ENCODE measurements at places on chromosomes 16 and 17.

GRCh38 chr16:58062821-58063220 lies 37.3 kb downstream of the MMP15 start:
- DNase-seq: no peak

DNA sequence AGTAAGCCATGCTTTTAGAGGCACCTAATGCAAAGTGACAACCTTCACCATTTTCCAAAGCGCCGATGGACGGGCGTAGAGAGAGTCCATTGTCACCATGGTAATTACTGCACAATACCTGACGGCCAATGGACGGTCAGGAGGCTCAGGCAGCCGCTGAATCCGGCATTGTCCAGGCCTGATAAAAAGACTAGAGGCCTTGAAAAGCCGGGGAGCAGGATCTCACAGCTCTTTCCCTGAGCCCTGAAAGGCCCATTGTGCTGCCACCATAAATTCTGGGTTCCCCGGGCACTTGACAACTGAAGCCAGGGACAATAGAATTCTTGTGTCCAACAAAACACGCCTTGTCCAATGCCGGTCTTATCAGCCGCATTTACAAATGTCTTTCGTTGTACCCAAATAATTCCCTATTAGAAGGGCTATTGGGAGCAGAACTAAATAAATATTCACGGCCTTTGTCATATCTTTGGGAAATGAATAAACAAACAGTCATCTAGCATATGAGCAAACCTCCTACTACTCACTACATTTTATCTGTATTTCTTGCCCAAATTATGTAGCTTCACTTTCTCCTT lies 62.4 kb downstream of the CDH11 start:
- DNase-seq: no peak

- DNase-seq: no peak
Observed at GRCh38 chr17:72977771-72978417, 114.6 kb downstream of the SLC39A11 start.

DNA sequence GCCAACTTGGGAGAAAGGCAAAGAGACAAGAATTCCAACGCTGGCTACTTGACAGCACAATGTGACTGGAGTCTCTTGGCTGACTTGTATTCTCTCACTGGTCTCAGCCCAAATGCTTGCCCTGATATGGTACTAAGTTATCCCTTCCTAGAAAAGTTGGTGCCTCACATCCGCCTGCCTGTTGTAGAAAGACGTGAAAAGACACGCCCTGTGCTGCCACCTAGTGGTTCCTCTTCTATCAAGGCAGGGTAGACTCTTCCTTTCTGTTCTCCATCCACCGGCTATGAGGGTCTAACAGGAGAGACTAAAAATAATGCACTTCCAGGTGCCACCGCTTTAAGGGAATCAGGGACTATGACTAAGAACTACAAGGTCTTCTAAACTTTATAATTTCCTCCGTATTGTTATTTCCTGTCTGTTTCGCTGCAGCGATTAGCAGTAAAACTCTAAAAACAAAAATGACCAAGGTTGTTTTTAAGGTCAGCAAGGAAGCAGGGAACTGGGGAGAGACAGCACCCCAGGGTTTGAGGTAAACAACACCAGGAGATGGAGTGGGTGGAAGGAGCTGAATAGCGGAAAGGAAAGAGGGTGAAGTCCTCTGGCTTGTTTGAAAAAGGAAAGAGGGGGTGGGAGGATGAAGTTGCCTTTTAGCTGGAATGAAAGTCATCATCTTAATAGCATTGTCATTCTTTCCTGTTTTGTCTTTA lies 109.5 kb downstream of the YPEL2 start:
- peak; percentile 55 for DNase-seq

DNA sequence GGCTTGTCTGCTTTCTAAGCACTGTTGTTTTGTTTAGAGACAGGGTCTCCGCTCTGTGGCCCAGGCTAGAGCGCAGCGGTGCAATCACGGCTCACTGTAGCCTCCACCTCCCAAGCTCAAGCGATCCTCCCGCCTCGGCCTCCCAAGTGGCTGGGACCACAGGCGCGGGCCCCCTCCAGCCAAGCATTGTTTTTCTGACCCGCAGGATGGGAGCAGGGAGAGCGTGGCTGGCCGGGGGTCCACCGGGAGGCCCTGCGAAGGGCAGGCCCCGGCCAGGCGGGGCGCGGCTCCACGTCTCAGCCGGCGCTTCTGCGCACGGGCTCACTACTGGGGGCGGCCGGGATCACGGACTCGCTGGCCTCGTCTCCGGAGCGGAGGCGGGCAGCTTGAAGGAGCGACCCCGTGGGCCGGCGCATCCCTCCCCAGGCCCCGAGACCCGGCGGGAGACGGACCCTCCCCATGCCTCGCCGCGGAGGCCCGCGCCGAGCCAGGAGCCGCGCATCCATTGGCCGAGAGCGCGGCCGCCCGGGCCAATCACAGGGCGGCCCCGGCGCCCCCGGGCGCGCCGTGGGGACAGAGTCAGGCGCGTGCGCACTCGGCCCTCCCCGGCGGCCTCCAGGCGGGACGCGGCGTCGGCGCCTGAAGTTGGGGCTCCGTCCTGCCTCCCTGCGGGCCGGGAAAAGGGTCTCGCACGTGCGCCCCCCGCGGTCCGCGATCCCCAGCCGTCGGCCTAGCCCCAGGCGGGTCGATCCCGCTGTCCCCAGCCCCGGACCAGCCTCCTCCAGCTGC lies 24.9 kb downstream of the ACTG1 start:
- DNase-seq: peak; percentile 63

DNA sequence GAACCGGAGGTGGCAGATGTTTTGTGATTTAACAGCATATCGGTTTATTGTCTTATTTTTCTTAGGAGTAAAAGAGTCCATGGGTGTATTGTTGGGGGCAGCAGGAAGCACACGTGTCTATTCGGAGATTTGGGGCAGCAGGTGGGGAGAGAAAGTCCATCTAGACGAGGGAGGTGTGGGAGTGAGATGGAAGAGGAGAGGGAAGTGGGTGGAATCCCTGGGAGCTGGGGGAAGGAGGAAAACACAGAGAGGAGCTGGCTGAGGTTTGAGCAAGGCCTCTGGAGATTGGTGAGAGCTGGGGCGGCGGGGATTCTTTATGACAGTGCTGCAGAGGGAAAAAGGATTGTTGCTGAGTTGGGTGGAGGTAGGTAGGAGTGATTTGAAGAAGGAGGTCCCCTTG lies 72.1 kb downstream of the PRKCB start:
- no peak for DNase-seq

- no peak for DNase-seq
Observed at GRCh38 chr17:81459224-81459623, 53.4 kb downstream of the ACTG1 start.

DNA sequence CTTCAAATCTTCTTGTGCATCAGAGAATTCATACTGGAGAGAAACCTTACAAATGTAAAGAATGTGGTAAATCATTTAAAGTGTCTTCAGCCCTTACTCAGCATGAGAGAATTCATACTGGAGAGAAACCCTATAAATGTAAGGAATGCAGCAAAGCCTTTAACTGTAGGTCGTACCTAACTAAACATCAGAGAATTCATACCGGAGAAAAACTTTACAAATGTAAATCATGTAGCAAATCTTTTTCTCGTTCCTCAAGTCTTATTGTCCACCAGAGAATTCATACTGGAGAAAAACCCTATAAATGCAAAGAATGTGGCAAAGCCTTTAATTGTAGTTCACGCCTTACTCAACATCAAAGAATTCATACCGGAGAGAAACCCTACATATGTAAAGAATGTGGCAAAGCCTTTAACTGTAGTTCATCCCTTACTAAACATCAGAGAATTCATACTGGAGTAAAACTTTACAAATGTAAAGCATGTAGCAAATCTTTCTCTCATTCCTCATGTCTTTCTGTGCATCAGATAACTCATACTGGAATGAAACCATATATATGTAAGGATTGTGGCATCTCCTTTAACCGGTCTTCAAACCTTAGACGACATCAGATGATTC lies 118.5 kb upstream of the ZNF267 start:
- no peak for DNase-seq

GRCh38 chr17:1931844-1932579 lies 93.1 kb downstream of the RTN4RL1 start:
- DNase-seq: no peak

DNA sequence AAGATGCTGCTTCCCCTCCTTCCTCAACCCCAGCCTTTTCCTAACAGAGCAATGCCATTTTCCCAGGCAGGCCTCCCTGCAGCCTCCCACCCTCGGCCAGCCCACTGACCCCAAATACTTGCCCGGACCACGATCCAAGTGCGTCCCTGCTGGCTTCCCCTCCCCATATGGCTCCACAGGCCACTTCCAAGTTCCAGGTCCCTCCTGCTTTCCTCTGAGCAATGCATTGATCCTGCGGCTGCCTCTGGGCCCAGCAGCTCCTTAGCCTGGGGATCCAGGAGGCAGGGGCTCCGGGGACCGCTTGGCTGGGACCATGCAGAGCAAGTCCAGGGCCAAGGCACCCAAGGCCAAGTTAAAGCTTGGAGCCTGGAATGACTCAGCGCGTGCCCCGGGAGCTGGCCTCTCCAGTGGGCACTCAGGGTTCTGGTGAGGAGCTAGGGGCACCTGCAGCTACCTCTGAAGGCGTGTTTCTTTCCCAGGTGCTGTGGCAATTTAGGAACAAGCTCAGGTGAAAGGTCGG lies 51.9 kb upstream of the ENPP7 start:
- DNase-seq: no peak

GRCh38 chr17:19720210-19720475 lies 3.8 kb upstream of the SLC47A2 start:
- no peak for DNase-seq

- no peak for DNase-seq
Observed at GRCh38 chr17:73984941-73985340, 218.5 kb upstream of the RPL38 start.

DNA sequence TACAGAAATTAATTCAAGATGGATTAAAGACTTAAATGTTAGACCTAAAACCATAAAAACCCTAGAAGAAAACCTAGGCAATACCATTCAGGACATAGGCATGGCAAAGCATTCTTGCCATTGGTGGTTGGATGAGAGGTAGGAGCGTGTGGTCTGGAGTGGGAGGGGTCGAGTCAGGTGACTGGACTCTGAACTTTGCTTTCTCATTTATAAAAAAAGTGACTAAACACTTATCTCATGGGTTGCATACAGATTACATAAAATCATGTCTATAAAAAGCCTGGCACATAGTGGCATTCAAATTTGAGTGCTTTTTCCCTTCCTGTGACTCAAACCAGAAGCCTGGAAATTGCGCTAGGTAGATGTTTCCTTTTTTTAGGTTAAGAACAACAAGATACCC lies 159.7 kb upstream of the SHISA6 start:
- no peak for DNase-seq

DNA sequence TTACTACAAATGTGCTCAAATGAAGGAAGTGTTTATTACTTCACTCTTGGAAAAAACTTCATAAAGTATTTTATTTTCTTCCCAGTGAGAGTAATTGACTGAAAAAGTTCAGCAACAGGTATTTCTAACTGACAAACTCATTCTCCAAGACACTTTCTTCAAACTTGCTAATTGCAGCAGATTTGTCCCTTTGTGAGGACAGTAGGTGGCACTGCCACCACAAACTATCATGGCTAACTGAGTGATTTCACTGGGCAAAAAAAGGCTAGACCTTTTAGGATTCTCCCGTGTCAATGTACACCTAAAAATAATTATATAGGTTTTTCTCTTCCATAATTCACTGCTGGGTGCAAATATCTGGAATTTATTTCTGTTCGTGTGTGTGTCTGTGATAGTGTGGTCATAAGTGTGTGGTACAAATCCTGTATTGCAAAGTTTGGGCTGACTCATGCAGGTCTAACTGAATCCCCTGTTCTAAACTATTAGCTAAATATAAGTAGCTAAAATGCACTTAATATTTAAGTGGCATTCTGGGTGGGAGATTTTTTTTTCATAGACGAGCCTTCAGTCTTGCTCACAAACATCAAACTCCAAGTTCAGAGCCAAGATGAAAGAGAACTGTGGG lies 3.9 kb downstream of the HS3ST3A1 start:
- no peak for DNase-seq

- DNase-seq: no peak
Observed at GRCh38 chr17:37094391-37094790, 145.6 kb downstream of the AATF start.

DNA sequence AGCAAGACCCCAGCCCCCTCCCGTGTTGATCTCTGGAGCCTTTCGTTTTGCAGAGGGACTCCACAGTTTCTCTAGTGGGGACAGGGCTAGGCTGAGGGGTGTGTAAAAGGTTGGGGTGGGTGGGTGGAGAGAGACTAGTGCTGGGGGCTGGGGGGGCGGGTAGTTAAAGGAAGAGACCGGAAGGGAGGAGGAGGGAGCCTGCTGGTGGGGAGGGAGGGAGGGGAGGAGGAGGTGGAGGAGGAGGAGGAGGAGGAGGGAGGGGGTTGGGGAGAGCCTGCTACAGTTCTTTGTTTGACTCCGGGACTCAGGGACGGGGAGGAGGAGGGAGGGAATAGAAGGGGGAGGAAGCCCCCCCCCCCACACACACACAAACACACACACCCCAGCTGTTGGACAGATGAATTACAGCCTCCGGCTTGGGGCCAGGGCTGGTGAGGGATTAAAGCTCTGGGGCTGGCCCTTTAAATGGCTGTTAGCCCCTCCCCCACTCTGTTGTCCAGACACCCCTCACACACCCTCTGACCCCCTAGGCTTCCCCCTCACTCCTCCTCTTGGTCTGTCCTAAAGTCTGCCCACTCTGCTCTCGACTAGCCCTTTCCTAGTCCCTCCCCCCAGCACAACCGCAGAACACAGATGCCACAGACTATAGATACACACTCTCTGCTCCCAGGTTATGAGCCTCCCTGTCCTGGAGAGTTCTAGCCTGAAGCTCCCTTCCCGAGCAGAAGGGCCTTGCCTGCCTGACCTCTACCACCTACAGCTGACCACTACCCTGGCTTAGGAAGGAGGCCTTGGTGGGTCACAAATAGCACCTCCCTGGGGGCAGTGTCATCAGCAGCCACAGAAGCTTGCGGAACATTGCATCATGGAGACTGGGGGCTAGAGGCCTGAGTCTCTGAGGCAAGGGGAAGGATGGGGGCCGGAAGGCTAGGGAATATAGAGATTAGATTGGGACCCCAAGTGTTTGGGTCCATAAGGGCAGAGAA lies 4.4 kb downstream of the KDM6B start:
- DNase-seq: no peak

DNA sequence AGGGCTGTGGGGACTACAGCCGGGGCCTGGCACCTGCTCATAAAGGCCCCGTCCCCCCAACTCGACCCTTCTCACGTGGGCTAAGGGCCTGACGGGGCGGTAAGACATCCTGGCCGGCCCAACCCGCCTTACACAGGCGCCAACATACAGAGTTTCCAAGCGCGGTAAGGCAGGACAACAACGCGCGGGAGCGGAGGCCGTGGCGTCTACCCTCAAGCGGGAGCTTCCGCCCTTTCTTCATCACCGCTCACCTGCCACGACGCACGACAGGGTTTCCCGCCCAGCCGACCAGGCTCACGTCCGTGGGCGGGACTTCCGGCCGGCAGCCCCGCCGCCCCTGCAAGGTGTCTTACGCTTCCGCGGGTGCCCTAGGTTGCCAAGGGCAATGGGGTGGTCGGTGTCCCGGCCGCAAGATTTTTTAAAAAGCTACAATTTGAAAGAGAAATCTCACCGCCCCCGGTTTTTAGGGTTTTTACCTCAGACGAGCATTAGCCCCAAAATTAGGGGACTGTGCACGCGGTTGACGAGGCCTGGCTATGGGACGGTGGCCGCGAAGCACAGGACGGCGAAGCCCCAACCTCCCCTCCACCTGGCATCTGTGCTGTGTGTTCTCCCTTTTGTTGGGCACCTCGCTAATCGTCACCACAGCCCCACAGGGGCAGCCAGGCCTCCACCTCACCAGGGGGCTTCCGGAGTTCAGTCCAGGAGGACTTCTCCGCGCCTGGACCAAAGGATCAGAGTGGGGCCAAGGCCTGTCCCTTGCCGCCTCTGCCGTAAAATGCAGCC lies at the start of gene TERB1:
TSS of gene TERB1 (minus strand) at position 265 of the 786 bp plus-strand sequence. CDS start 4,786 bp downstream, outside the sequence.
- no peak for DNase-seq

Measured in stimulated activated CD4-positive, alpha-beta T cell treated with anti-CD3 and anti-CD28 coated beads, Interleukin-15, amount 100 ng/mL, for 1 hour (primary cell).